Heart right ventricle (tissue), 16 donors: ENCODE measurements at places on chromosomes 1 and 21. TPM values are rescaled to one million over a fixed set of nuclear protein-coding genes. Genes with fewer than 3 reads are reported as not detected.

DNA sequence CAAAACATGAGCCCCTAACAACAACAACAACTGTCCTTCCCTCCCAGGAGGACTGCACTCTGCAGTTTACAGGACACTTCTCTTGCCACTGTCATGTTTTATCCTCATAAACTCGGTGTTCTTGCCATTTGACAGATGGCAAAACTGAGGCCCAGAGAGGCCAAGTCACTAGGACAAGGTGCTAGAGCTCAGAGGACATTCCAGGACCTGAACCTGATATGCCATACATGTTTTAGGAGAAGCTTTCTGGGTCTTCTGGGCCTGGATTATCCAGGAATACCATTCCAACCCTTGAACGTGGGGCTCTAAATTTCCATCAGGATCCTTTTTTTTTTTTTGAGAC lies 19.4 kb upstream of the TENT5B start:
- no peaks in the 10 kb centered on the region for H3K36me3 ChIP-seq
- H3K27ac ChIP-seq: peak overlapping the region; percentile 82
- H3K27me3 ChIP-seq: no peaks in the 10 kb centered on the region
- no peak overlapping the region for H3K4me3 ChIP-seq

DNA sequence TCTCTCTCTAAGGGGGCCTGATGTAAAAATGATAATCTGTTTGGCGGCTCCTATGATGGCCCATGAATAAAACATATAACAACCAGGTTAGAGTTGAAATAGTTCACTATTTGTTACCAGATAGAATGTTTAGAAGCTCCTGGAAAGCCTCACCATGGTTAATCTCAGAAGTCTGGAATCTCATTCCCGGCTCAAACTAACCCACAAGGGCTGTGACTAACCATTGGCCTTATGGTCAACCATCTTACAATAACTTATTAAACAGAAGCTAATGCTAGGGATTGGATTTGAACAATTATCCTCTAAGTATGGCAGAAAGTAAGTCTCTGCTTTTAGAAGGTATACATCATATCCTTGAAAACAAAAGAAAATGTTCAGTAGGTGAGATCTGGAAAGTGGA lies 134.1 kb upstream of the ADGRL2 start:
- peaks cover 12% of the 10 kb centered on the region for H3K4me1 ChIP-seq
- H3K27ac ChIP-seq: no peak overlapping the region
- H3K27me3 ChIP-seq: no peaks in the 10 kb centered on the region

CFHR5 gene
- not detected for total RNA-seq

- H3K4me3 ChIP-seq: no peak overlapping the region
- H3K27me3 ChIP-seq: peaks cover 56% of the 10 kb centered on the region
- no peaks in the 10 kb centered on the region for H3K36me3 ChIP-seq
These were observed 76.4 kb downstream of the FOXD2 start for GRCh38 chr1:47514229-47514628.

DNA sequence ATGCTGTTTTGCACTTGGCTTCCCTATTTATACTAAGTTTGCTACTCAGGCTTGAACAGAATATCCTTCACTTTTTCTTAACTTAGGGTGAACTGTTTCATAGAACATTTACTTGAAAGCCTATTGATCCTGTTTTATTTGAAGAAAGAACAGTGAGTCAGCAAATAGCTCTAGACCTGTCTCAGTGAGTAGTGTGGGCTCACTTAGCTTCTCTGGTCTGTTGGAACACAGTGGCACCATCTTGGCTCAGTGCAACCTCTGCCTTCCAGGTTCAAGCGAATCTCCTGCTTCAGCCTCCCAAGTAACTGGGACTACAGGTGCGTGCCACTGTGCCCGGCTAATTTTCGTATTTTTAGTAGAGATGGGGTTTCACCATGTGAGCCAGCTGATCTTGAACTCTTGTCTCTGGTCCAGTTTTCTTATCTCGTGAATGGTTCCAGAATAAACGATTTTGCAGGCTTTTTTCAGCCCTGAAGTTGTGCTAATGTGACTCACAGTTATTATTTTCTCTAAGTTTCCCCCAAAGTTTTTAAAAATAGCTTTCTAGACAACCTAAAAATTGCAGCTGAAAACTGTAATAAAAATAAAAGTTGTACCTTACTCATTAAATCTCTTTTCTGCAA lies 76.8 kb downstream of the KIF1B start:
- H3K27ac ChIP-seq: peak overlapping the region; percentile 52
- no peaks in the 10 kb centered on the region for H3K27me3 ChIP-seq
- H3K36me3 ChIP-seq: peaks cover 100% of the 10 kb centered on the region
- H3K4me1 ChIP-seq: peaks cover 48% of the 10 kb centered on the region
- H3K4me3 ChIP-seq: no peak overlapping the region

GRCh38 chr1:233065685-233066084 lies 115.3 kb downstream of the NTPCR start:
- no peaks in the 10 kb centered on the region for H3K36me3 ChIP-seq
- H3K27me3 ChIP-seq: no peaks in the 10 kb centered on the region
- H3K4me1 ChIP-seq: no peaks in the 10 kb centered on the region

DNA sequence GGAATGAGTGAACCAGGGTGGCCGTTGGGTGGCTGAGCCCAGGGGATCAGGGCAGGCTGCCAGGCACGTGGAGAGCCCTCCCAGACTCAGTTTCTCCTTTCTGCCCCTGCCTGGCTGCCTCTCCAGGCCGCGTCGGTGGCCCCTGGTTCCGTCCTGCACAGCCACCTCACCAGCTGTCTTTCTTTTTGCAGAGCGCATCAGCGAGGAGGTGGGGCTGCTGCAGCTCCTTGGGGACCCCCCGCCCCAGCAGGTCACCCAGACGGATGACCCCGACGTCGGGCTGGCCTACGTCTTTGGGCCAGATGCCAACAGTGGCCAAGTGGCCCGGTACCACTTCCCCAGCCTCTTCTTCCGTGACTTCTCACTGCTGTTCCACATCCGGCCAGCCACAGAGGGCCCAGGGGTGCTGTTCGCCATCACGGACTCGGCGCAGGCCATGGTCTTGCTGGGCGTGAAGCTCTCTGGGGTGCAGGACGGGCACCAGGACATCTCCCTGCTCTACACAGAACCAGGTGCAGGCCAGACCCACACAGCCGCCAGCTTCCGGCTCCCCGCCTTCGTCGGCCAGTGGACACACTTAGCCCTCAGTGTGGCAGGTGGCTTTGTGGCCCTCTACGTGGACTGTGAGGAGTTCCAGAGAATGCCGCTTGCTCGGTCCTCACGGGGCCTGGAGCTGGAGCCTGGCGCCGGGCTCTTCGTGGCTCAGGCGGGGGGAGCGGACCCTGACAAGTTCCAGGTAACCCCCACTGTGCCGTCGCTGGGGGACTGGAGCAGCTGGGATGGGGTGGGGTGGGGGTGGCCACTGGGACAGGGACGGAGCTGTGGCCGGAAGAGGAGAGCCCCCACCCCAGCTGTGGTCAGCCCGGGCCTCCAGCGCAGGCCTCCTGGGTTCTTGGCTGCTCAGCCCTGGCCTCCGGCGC lies 63.3 kb downstream of the COL18A1 start:
- H3K27me3 ChIP-seq: no peaks in the 10 kb centered on the region
- no peak overlapping the region for H3K4me3 ChIP-seq
- H3K36me3 ChIP-seq: peaks cover 32% of the 10 kb centered on the region
- H3K4me1 ChIP-seq: peaks cover 51% of the 10 kb centered on the region
- DNase-seq: peak; percentile 17
- no peak overlapping the region for H3K27ac ChIP-seq

DNA sequence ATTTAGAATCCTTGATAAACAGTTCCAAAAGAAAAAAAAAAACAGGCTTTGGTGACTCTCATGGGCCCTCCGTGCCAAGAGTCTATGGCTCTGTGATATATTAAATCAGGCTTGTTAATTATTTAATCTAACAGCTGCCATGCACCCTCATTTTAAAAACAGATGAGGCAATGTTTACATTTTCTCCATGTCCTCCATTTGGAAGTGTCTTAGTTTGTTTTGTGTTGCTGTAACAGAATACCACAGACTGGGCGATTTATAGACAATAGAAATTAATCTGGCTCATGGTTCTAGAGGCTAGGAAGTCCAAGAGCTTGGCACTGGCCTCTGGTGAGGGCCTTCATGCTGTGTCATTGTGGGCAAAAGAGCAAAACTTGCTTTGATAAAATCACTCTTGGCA lies 58.0 kb downstream of the B3GALT5 start:
- H3K36me3 ChIP-seq: no peaks in the 10 kb centered on the region
- H3K4me3 ChIP-seq: no peak overlapping the region
- no peaks in the 10 kb centered on the region for H3K4me1 ChIP-seq
- no peak overlapping the region for H3K27ac ChIP-seq
- H3K27me3 ChIP-seq: no peaks in the 10 kb centered on the region

DNA sequence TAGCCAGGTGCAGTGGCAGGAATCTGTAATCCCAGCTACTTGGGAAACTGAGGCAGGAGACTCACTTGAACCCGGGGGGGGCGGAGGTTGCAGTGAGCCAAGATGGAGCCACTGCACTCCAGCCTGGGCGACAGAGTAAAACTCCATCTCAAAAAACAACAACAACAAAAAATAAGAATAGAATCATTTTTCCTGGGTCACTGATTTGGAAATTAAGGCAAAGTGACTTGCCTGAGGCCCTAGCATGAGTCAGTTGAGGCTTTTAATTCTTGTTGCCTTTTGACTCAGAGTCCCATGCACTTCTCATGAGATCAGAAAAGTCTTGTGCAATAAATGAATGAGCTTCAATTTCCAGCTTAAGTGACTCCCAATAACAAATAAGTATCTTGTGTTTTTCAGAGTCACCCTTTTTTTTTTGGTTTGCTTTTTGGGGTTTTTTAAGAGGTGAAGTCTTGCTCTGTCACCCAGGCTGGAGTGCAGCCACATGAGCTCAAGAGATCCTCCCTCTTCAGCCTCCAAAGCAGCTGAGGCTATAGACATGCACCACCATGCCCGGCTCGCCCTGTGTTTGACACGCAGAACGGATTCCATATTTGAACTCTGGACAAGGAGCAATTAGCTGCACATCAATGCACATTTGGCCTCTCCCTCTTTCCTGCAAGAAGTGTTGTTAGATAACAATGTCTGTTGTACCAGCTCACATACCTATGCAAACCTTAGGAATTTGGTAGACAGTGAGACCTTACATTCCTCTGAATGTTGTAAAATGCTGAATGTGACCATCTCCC lies 3.4 kb upstream of the PLEKHM2 start:
- no peak overlapping the region for H3K4me3 ChIP-seq
- no peak overlapping the region for H3K27ac ChIP-seq
- no peaks in the 10 kb centered on the region for H3K27me3 ChIP-seq
- H3K36me3 ChIP-seq: no peaks in the 10 kb centered on the region
- no peak for DNase-seq

PTAFR gene
- total RNA-seq: 0.81 TPM

- no peak overlapping the region for H3K4me3 ChIP-seq
- no peaks in the 10 kb centered on the region for H3K36me3 ChIP-seq
- no peak for DNase-seq
- no peak overlapping the region for H3K27ac ChIP-seq
These were observed 839.4 kb upstream of the ADAMTS5 start for GRCh38 chr21:27806281-27806680.

CYP4B1 gene
- 1.2 TPM for total RNA-seq

- no peak for DNase-seq
- H3K36me3 ChIP-seq: no peaks in the 10 kb centered on the region
- H3K4me3 ChIP-seq: no peak overlapping the region
These were observed 29.1 kb downstream of the NGF start for GRCh38 chr1:115308969-115309368.

DNA sequence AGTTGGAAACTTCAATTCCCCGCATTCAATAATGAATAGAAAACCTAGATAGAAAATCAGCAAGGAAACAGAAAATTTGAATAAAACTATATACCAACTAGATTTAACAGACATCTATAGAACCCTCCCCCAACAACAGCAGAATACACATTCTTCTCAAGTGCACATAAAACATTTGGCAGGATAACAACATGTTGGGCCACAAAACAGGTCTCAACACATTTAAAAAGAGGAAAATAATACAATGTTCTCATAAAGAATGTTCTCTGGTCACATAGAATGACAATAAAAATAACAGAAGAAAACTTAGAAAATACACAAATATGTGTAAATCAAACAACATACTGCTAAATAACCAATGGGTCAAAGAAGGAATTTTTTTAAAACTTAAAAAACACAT lies 24.9 kb downstream of the ITGB3BP start:
- no peak for DNase-seq
- no peak overlapping the region for H3K4me3 ChIP-seq
- H3K4me1 ChIP-seq: no peaks in the 10 kb centered on the region
- peaks cover 17% of the 10 kb centered on the region for H3K36me3 ChIP-seq
- H3K27ac ChIP-seq: no peak overlapping the region

DNA sequence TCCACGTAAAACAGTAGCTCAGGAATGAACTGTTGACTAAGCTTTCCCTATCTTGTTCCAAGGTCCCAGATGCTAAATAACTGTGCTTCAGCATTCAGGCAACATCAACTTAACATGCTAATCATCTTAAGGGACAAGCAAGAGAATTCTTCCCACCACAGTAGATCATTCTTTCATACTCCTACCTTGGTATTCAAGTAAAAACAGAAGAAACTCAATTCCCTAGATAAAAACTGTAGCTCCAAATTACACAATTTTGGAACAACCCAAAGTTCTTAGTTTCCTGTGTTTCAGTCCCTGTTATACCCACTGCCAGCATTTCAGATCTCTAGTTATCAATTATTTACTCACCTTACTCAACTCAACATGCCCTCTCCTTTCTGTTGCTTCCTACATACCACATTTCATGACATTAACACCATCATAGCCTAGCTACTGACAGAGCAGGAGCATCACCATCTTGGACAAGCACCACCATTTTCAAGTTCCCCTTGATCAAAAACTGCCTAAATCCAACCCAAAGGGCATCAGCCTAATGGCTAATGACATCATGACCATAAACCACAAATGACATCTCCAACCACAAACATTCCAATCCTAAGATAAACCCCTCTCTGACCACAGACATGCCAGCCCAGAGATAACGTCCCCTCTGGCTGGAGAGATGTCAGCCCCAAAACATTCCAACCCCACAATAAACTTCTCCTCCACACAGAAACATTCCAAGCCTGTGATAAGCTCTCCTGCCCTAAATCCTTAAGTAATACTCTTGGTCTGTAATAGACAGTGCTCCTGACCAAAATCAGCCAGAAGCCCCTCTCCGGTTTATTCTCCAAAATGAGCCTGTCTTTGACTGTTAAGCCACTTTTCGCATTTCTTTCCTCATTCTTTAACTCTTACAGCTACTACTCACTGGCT lies 191.2 kb downstream of the RERE start:
- peaks cover 22% of the 10 kb centered on the region for H3K4me1 ChIP-seq
- H3K36me3 ChIP-seq: no peaks in the 10 kb centered on the region
- no peaks in the 10 kb centered on the region for H3K27me3 ChIP-seq
- no peak overlapping the region for H3K27ac ChIP-seq
- H3K4me3 ChIP-seq: no peak overlapping the region

LCE2A gene
- not detected for total RNA-seq

DNA sequence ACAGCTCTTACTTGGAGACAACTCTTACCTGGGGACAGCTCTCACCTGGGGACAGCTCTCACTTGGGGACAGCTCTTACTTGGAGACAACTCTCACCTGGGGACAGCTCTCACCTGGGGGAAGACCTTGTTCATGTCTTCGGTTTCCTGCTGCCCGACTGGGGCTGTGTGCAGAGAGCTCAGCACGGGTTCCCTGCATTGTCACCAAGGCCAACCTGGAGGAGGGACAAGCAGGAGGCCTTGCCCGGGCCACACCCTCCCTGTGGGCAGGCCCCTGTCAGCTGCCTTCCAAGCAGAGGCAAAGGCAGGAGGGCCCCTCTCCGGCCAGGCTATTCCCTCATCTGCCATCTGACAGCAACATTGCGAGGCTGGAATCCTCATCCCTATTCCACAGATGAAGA lies at the start of gene LDLRAD1:
Gene LDLRAD1 (minus strand): TSS at position 208 of the 400 bp plus-strand sequence. CDS start 74 bp downstream, at position 134.
- DNase-seq: no peak
- peaks cover 18% of the 10 kb centered on the region for H3K27me3 ChIP-seq
- H3K4me1 ChIP-seq: no peaks in the 10 kb centered on the region
- H3K36me3 ChIP-seq: no peaks in the 10 kb centered on the region
- no peak within 1 kb of the TSS for H3K27ac ChIP-seq
- no peak within 1 kb of the TSS for H3K4me3 ChIP-seq

GRCh38 chr1:233777566-233777965 lies 126.9 kb upstream of the SLC35F3 start:
- no peaks in the 10 kb centered on the region for H3K36me3 ChIP-seq
- no peak for DNase-seq
- no peak overlapping the region for H3K4me3 ChIP-seq
- H3K4me1 ChIP-seq: no peaks in the 10 kb centered on the region
